ENCODE measurements at places on chromosomes 3 and 15. TPM values are rescaled to one million over a fixed set of nuclear protein-coding genes. Genes with fewer than 3 reads are reported as not detected.

Gene SLC33A1
- total RNA-seq = 17.4 TPM

Gene IQCF5
- total RNA-seq = not detected

Gene MUSTN1
- total RNA-seq = not detected

Gene CACNA1D
- 0.61 TPM for total RNA-seq

Gene SPESP1
- total RNA-seq = not detected

Gene MESP1
- 8.5 TPM for total RNA-seq

Gene DNAJA4
- not detected for total RNA-seq

Gene NR2F2
- total RNA-seq = 24.0 TPM

Gene ASB14
- not detected for total RNA-seq

Gene UBA7
- total RNA-seq = 0.74 TPM

Gene GRIP2
- total RNA-seq = 1.9 TPM

Gene GOLGA8J
- total RNA-seq = 0.06 TPM

Gene SLC25A26
- 21.7 TPM for total RNA-seq

Gene CPA3
- not detected for total RNA-seq

Gene KNG1
- 0.07 TPM for total RNA-seq

Gene ISG20
- 40.1 TPM for total RNA-seq

Gene MEIS2
- 8.7 TPM for total RNA-seq

Gene SLC2A2
- not detected for total RNA-seq

Gene MCTP2
- not detected for total RNA-seq

Gene CILP
- total RNA-seq = 0.09 TPM

Gene VWA5B2
- total RNA-seq = 0.40 TPM

Gene CCRL2
- total RNA-seq = 0.18 TPM

Gene GLT8D1
- 37.6 TPM for total RNA-seq

Gene LMOD3
- not detected for total RNA-seq

Gene CFAP161
- total RNA-seq = not detected

Gene BRK1
- total RNA-seq = 173 TPM

Gene GCNT3
- total RNA-seq = 153 TPM

Gene OXTR
- total RNA-seq = 10.4 TPM

Gene SLCO2A1
- 0.02 TPM for total RNA-seq

Gene ADGRG7
- not detected for total RNA-seq

Measured in A549 treated with CORT108297 at 1 μM for 4 hours (cell line).